ENCODE measurements at places on chromosomes 13 and 19.

DNA sequence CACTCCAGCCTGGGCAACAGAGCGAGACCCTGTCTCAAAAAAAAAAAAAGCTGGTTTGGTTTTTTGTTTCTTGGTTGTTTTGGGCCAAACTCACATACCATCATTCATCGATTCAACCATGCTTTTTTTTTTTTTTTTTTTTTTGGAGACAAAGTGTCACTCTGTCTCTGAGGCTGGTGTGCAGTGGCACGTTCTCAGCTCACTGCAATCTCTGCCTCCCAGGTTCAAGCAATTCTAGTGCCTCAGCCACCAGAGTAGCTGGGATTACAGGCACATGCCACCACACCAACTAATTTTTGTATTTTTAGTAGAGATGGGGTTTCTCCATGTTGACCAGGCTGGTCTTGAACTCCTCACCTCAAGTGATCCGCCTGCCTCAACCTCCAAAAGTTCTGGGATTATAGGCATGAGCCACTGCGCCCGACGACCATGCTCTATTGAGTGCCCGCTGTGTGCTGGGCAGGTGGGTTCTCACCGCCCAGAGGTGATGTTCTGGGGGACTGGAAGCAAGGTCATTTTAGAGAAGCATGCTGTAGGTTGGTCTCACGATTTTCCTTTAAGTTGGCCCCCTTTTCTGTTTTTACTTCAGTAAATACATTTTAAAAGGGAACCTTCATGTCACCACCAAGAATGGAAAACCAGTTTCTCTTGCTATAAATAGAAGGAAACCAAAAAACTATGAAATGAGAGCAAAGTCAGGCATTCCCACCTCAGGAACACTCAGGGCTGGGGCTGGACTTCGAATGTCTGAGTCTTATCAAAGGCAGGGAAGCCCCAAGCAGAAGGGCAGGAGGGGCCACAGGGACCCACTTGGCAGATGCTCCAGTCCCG, 8.3 kb upstream of the JUND start:
- no peak for DNase-seq

- peak; percentile 25 for DNase-seq
These were observed 934.6 kb downstream of the SLITRK1 start for GRCh38 chr13:82947683-82948082.

- DNase-seq = peak; percentile 55
These were observed 87.6 kb upstream of the SLC15A1 start for GRCh38 chr13:98839856-98840769.

DNA sequence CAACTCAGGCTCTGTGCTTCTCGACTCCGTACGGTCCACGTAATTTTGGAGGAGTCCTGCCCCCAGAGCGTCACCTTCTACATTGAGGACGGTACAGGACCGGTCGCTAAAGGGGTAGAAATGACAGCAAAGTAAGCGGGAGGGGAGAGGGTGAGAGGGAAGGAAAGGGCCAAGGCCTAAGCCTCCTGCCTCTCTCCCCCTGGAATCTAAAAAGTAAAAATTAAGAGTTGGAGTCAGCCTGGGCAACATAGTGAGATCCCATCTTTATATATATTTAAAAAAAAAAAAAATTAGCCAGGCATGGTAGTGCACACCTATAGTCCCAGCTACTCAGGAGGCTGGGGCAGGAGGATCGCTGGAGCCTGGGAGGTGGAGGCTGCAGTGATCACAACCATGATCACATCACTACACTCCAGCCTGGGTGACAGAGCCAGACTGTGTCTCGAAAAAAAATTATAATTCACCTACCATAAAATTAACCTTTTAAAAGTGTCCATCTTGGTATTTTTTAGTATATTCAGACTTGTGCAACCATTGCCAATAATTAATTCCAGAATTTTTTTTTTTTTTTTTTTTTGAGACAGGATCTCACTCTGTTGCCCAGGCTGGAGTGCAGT, 12.6 kb downstream of the SLC1A5 start:
- no peak for DNase-seq

DNA sequence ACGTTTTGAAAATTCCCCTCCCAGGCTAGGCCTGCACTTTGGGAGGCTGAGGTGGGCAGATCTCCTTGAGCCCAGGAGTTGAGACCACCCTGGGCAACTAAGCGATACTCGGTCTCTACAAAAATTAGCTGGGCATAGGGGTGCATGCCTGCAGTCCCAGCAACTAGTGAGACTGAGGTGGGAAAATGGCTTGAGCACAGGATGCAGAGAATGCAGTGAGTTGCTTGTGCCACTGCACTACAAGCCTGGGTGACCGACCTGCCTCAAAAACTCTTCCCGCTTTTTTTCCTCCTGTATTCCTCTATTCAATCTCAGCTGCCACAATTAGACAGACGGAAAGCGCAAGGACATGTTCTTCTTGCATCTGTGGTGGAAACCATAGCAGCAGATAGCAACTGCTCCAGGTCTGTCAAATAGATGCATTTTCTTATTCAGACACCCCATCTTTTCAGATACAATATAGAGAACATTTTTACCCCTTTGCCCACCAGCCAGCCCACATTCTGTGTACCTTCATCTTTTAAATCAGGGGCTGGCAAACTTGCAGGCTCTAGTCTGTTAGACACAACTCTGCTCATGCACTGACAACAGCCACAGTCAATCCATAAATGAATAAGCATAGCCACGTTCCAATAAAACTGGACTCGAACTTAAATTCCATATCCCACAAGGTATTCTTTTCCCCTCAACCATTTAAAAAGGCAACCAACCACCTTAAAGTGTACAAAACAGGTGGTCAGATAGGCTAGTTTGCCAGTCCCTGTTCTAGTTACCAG, 4.8 kb downstream of the TPT1 start:
- peak; percentile 18 for DNase-seq

GRCh38 chr13:30905932-30906383, at the start of gene MEDAG:
TSS of gene MEDAG (plus strand) at chr13:30906271. CDS start at chr13:30906516, 245 bp downstream.
- peak; percentile 59 for DNase-seq

DNA sequence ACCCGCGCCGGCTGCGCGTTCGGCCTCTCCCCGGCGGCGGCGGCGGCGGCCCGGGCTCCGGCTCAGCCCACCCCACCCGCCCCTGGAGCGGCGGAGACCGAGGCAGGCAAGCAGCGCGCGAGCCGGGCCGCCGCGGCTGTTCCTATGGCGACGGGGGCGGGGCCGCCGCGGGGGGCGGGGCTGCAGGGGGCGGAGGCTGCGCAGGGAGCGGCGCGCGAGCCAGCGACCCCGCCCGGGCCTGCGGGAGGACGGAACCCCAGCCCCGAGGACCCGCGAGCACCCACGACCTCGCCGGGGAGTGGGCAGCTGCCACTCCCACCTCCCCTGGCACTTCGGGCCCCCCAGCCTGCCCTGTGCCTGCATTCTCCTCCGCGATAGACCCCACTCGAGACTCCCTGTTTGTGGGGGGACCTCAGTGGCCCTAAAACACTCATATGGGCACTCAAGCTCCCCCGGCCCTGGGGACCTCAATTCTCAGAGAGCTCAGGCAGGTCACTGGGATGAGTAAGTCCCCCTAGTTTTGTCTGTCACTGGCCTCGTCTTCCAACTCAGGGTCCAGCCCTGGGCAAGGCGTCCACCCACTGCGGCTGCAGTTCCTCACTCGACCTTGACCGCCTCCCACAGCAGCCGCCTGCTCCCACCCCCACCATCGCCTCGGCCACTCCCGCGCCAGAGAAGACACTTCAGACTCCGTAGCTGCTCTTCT, at the start of gene CTXN1:
CTXN1 (minus strand) TSS at position 115 of the 706 bp plus-strand sequence. CDS start 597 bp downstream, outside the sequence.
- peak; percentile 58 for DNase-seq

DNA sequence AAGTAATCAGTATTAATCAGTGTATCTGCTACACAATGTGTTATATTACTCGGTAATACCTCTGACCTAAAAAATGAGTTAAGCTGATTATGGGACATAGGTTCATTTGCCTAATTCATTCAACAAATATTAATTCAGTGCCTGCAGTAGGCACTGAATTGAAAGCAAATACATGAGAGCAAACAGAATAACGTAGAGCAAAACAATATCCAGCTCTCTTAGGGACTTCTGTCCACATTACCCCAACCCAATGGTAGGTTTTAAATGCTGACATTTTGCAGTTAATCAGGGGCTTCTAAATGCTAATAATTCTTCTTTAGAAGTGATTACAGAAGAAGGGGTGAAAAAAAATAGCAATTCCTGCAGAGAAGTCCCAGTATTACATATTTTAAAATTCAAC, 4.9 kb downstream of the RCBTB2 start:
- no peak for DNase-seq

DNA sequence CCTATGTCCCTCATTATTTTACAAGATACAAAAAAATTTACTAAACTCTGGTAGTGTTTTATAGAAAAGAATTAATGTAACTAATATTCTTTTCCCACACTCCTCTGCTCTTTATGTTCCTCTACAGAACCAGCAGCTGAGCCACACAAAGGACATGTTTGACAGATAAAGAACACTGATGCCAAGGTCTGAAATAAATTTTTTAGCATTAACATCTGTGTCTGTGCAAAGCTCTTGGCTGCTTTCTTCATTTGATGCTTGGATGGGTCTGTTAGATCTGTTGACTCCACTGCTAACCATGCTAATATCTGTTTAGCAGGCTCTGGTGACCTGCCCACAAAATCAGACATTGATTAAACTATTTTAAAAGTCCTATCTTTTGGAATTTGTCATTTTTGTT, 2363.8 kb downstream of the PCDH9 start:
- no peak for DNase-seq

- no peak for DNase-seq
These were observed 528.9 kb downstream of the DACH1 start for GRCh38 chr13:71338070-71338469.

- DNase-seq = peak; percentile 58
These were observed 2.2 kb downstream of the ZNF175 start for GRCh38 chr19:51573331-51573730.

- DNase-seq = no peak
These were observed 97.7 kb downstream of the ANKRD10 start for GRCh38 chr13:110817143-110817542.

- DNase-seq = no peak
These were observed 575.2 kb downstream of the MYO16 start for GRCh38 chr13:109204657-109205056.

GRCh38 chr13:64709079-64709478, 2521.1 kb downstream of the PCDH9 start:
- peak; percentile 28 for DNase-seq

- no peak for DNase-seq
These were observed 1832.8 kb upstream of the MIR17HG start for GRCh38 chr13:89514534-89515312.

GRCh38 chr19:42872608-42873007, 6.9 kb downstream of the PSG1 start:
- no peak for DNase-seq

GRCh38 chr19:54164369-54165068, 5.0 kb upstream of the LENG1 start:
- DNase-seq = peak; percentile 53

DNA sequence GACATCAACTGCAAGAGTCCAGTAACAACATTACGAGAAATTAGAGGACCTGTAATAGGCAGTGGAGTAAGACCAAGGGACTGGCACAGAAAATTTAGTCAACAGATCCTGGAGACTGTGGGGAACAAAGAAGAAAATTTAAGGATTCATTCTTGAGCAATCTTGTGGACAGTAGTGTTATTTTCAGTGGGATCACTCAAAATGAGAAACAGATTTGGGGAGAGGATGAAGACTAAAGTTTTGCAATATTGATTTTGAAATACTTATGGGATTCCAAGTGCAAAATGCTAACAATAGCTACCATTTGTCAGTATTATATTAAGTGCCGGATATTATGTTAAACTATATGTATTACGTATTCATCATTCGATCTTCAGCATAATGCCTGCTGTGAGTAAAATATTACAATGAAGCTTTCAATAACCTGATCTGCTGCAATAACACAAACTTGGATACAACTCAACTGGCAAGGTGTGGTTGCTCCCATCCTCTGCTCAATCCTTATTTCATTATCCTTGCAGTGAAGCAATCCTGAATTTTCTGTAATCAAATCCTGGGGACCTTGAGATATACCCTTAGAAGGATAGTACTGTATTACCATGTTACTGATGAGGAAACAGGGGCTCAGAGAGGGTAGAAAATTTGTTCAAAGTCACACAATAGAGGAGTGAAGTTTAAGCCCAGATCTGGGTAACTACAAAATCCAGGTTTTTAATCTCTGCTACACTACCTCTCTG, 84.2 kb downstream of the SACS start:
- no peak for DNase-seq

DNA sequence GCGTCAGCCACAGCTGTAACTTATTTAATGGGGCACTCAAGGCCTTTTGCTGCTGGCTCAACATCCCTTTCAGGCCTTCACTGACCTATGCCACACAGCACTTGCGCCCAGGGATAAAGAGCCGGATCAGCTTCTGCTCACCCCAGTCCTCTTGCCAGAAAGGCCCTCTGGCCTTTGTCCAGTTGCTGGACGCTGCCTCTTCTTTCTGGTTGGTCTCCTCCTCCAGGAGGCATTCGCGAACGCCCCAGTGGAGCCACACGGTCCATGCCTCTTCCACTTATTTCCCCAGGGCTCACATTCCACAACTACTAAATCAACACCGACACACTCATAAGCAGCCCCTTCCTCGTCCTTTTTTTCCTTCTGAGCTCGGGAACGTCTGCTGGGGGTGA, 3.7 kb upstream of the ZNF329 start:
- peak; percentile 70 for DNase-seq

GRCh38 chr13:76687467-76687866, 198.7 kb downstream of the KCTD12 start:
- DNase-seq = no peak

- peak; percentile 63 for DNase-seq
These were observed 27.6 kb downstream of the ZNF607 start for GRCh38 chr19:37691881-37692504.

- DNase-seq = no peak
These were observed 397.4 kb downstream of the FOXO1 start for GRCh38 chr13:40269086-40269485.

GRCh38 chr19:10580979-10581631, 6.0 kb downstream of the AP1M2 start:
- peak; percentile 90 for DNase-seq

GRCh38 chr13:77832339-77833100, 86.1 kb downstream of the EDNRB start:
- DNase-seq = no peak

- no peak for DNase-seq
These were observed 29.7 kb downstream of the GPX4 start for GRCh38 chr19:1133471-1133929.

DNA sequence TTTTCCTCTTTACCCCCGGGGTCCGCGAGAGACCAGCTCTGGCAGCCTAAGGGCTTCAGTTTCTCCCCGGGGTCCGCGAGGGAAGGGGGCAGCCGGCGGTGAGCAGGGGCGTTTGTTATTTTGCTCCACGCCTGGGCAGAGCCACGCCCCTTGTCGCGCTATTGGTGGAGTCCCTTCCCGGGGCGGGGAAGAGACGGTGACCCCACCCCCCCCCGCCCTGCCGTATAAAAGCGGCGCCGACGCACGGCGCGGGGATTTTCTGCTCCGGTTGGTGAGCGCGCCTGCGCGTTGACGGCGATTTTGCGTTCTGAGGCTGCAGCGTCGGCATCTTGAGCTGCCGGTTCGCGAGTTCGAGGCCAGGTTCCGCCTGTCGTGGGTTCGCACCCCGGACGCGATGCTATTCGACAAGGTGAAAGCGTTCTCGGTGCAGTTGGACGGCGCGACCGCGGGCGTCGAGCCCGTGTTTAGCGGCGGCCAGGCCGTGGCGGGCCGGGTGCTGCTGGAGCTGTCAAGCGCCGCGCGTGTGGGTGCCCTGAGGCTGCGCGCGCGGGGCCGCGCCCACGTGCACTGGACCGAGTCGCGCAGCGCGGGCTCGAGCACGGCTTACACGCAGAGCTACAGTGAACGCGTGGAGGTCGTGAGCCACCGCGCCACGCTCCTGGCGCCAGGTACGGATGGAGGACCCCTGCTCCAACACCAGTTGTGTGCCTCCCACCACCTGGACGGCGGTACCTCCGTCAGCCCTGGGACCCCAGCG, at the start of gene ARRDC2:
ARRDC2 (plus strand) TSS at position 254 of the 757 bp plus-strand sequence; CDS start at position 395, 141 bp downstream.
- DNase-seq = peak; percentile 90

- DNase-seq = no peak
These were observed 60.2 kb downstream of the ESD start for GRCh38 chr13:46736541-46737310.

Measured in EL (cell line).